ENCODE measurements at places on chromosomes 2 and 18. TPM values are rescaled to one million over a fixed set of nuclear protein-coding genes. Genes with fewer than 3 reads are reported as not detected.

DNA sequence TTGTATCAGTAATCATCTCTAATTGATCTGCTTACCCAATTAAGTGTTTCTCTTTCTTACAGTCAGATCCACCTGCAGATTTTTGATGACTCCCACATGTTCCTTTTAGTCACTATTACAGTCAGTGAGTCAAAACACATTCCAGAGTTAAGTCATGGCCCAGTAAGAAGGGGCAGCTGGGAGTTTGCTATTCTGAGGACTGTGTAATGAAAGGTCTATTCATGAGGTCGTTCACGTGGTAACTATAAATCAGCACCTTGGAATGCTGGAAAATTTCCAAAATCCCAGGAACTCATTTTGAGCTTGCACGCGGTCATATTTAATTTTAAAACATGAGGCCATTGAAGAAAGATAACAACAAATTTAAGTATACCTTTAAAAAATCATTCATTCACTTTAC lies 252.5 kb downstream of the XIRP2 start:
- H3K4me1 ChIP-seq: no peaks in the 10 kb centered on the region
- no peak overlapping the region for H3K4me3 ChIP-seq
- peak; percentile 15 for DNase-seq
- H3K36me3 ChIP-seq: no peaks in the 10 kb centered on the region
- H3K27me3 ChIP-seq: no peaks in the 10 kb centered on the region
- peak overlapping the region; percentile 65 for H3K27ac ChIP-seq

DNA sequence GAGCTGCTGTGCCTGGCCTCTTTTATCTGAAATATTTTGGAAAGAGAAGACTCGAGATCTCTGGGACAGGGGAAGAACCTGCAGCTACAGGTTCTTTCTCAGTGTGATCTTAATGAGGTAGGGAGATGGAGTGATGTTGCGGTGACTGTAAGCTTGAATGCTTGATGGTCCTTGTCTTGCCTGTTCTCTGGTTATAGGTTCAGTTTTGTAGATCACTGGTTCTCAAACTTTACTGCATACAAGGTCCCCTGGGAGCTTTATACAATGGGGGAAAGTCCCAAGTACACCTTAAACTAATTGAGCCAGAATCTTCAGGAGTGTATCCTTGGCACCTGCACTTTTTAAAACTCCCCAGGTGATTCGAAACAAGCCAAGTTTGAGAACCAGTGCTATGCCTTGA lies 136.7 kb upstream of the CXCR4 start:
- H3K4me1 ChIP-seq: no peaks in the 10 kb centered on the region
- no peak overlapping the region for H3K4me3 ChIP-seq
- H3K36me3 ChIP-seq: no peaks in the 10 kb centered on the region
- H3K27ac ChIP-seq: no peak overlapping the region

DNA sequence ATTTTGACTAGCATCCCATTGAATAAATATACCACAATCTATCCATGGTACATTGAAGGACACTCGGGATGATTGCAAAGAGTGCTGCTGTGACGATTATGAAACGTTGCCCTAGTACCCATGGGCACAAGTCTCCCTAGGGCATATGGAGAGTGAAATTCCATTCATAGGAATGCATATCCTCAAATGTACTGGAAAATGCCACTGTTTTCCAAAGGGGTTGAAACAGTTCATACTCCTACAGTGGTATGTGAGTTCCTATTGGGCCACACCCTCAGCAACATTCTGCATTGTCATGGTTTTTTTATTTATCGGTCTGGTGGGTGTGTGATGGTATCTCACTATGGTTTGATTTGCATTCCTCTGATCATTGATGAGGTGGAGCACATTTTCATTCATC lies 130.6 kb downstream of the TWIST2 start:
- no peaks in the 10 kb centered on the region for H3K27me3 ChIP-seq
- no peak overlapping the region for H3K4me3 ChIP-seq
- H3K36me3 ChIP-seq: no peaks in the 10 kb centered on the region
- H3K4me1 ChIP-seq: no peaks in the 10 kb centered on the region
- H3K27ac ChIP-seq: no peak overlapping the region

DNA sequence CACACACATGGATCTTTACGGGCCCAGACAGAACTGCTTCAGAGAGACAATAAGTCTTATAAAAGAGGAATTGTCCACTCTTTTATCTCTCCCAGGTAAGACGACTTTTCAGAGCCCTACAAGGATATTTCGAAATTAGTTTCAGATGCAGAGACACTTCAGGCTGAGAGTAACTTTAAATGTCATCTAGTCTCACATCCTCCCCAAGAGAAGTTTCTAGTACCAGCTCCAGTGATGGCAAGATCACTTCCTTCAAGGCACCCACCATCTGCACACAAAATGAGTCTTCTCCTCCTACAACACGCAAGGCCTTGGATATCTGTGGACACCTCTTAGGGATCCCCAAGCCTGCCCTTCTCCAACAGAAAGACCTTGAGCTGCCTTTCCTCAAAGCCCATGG lies 39.0 kb upstream of the KLHL29 start:
- H3K36me3 ChIP-seq: no peaks in the 10 kb centered on the region
- no peaks in the 10 kb centered on the region for H3K27me3 ChIP-seq
- H3K4me3 ChIP-seq: no peak overlapping the region
- no peak overlapping the region for H3K27ac ChIP-seq
- no peaks in the 10 kb centered on the region for H3K4me1 ChIP-seq
- no peak for DNase-seq

- H3K27ac ChIP-seq: no peak overlapping the region
- no peaks in the 10 kb centered on the region for H3K36me3 ChIP-seq
- H3K27me3 ChIP-seq: no peaks in the 10 kb centered on the region
- no peak overlapping the region for H3K4me3 ChIP-seq
- no peak for DNase-seq
- no peaks in the 10 kb centered on the region for H3K4me1 ChIP-seq
These were observed 12.7 kb downstream of the ANKRD44 start for GRCh38 chr2:197297772-197298318.

The CDCA7 gene
- 3.6 TPM for total RNA-seq

Measured in body of pancreas (tissue), 4 donors.